Hepatocyte (in vitro differentiated cells): ENCODE measurements at places on chromosomes 13 and 19. TPM values are rescaled to one million over a fixed set of nuclear protein-coding genes. Genes with fewer than 3 reads are reported as not detected.

DNA sequence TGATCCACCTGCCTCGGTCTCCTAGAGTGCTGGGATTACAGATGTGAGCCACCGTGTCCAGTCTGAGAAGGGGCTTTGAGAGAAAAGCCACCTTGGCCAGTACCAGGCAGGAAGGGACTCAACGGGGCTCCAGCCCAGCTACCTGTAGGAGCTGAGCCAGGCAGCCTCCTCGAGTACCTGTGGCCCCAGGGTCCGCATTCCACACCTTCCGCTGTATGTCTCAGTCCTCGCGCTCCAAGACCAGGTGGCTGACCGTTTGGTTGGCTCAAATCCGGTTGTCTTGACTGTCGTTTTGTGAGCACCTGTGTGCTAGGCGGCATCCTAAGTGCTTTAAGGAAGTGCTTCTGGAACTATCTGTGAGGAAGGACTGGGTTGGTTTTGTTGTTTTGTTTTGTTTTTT, 16.2 kb downstream of the MARK4 start:
- H3K27me3 ChIP-seq, result no peaks in the 10 kb centered on the region
- H3K4me3 ChIP-seq, result no peak overlapping the region
- DNase-seq, result no peak
- no peak overlapping the region for H3K27ac ChIP-seq

- no peak for DNase-seq
- no peak overlapping the region for H3K4me3 ChIP-seq
- no peaks in the 10 kb centered on the region for H3K36me3 ChIP-seq
- H3K27ac ChIP-seq, result no peak overlapping the region
- H3K4me1 ChIP-seq, result no peaks in the 10 kb centered on the region
These were observed 642.2 kb downstream of the LIG4 start for GRCh38 chr13:107573184-107573583.

GRCh38 chr19:1438933-1439354, 748 bp downstream of the RPS15 start:
- H3K4me1 ChIP-seq, result peaks cover 9% of the 10 kb centered on the region
- H3K4me3 ChIP-seq, result peak overlapping the region; percentile 59
- no peaks in the 10 kb centered on the region for H3K27me3 ChIP-seq
- DNase-seq, result peak; percentile 39

DNA sequence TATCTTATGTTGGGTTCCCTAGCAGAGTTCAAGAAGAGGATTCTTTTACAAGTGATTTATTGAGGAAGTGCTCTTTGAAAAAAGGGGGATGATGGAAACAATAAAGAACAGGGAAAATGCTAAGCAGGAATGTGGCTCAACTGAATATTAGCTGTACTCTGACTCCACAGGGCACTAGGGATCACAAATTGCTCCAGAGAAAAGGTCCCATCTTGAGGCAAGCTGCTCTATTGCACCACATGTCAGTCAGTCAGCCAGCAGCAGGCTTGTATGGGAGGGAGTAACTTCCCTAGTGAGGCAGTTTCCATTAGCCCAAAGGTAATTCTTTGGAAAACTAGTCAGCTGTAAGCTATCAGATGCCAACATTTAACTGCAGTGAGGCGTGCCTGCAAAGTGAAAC, 73.3 kb upstream of the FNDC3A start:
- H3K27me3 ChIP-seq, result no peaks in the 10 kb centered on the region
- no peaks in the 10 kb centered on the region for H3K4me1 ChIP-seq
- no peak overlapping the region for H3K27ac ChIP-seq
- peak; percentile 27 for DNase-seq
- H3K36me3 ChIP-seq, result no peaks in the 10 kb centered on the region

DNA sequence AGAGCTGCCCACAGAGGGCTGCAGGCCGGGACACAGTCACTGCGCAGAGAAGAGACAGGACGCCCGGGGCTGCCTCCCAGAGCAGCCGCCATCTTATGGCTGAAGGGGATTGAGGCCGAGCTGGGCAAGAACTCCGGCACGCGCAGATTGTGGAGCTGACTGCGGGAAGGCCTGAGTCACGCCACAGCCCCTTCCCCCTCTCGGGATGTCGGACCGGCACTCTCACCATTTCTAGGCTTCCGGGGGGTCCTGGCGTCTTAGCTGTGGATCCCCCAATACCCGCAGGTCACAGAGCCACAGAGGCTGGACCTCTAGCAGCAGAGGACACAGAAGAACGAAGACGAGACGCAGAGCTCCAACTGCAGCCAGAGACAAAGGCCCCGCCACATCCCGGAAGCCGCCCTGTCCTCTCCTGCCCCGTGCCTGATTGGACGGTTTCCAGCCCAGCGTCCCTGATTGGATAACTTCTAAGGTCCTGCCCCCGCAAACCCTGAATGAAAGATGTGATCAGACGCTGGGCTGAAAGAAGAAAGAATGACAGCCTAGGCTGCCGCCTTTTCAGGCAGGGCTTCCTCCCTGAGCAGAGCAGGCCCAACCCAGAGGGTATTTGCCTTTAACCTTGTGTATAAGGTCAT, at the start of gene ZNF43:
TSS of gene ZNF43 (minus strand) at position 373 of the 635 bp plus-strand sequence. CDS start at position 229, 144 bp downstream.
- H3K4me1 ChIP-seq, result peaks cover 5% of the 10 kb centered on the region
- peak within 1 kb of the TSS; percentile 96 for H3K27ac ChIP-seq
- peak; percentile 96 for DNase-seq
- H3K4me3 ChIP-seq, result peak within 1 kb of the TSS; percentile 77
- no peaks in the 10 kb centered on the region for H3K27me3 ChIP-seq

DNA sequence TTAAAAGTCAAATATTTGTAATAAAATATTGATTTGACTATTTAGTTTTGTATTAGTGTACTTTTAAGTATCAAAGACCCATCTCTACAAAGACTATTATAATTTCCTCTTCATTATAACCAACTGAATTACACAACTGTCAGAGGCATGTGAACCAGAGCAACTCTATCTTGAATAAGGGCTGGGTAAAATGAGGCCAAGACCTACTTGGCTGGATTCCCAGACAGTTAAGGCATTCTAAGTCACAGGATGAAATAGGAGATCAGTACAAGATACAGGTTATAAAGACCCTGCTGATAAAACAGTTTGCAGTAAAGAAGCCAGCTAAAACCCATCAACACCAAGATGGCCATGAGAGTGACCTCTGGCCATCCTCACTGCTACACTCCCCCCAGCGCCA, 36.2 kb upstream of the ATP12A start:
- H3K4me1 ChIP-seq, result peaks cover under 1% of the 10 kb centered on the region
- no peaks in the 10 kb centered on the region for H3K27me3 ChIP-seq
- DNase-seq, result no peak
- H3K36me3 ChIP-seq, result no peaks in the 10 kb centered on the region

DNA sequence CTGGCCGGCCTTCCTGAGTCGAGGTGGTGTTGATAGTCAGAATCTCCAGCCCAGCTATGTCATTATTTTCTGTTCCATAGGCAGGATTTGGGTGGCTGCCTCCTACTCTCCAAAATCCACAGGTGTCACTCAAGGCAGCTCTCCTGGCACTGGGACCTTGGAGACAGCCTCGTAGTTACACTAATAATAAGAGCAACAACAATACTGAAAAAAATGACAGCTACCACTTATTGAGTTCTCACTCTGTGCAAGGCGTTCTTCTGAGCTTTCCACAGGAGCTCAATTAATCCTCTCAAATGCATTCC, 12.2 kb upstream of the KLK12 start:
- no peaks in the 10 kb centered on the region for H3K27me3 ChIP-seq
- no peak for DNase-seq
- no peaks in the 10 kb centered on the region for H3K36me3 ChIP-seq
- H3K4me3 ChIP-seq, result no peak overlapping the region
- H3K4me1 ChIP-seq, result no peaks in the 10 kb centered on the region
- H3K27ac ChIP-seq, result no peak overlapping the region

The SIGLEC5 gene
- not detected in 2 replicates for polyA plus RNA-seq

- H3K4me1 ChIP-seq, result no peaks in the 10 kb centered on the region
- no peak overlapping the region for H3K4me3 ChIP-seq
- DNase-seq, result no peak
These were observed 119.2 kb upstream of the TNFSF11 start for GRCh38 chr13:42454749-42455148.

- H3K4me1 ChIP-seq, result peaks cover 4% of the 10 kb centered on the region
- H3K36me3 ChIP-seq, result no peaks in the 10 kb centered on the region
- DNase-seq, result peak; percentile 30
- no peak overlapping the region for H3K27ac ChIP-seq
- H3K27me3 ChIP-seq, result peaks cover 8% of the 10 kb centered on the region
- H3K4me3 ChIP-seq, result no peak overlapping the region
These were observed 305.1 kb downstream of the ITGBL1 start for GRCh38 chr13:101757446-101758039.

- peaks cover 4% of the 10 kb centered on the region for H3K4me1 ChIP-seq
- no peaks in the 10 kb centered on the region for H3K27me3 ChIP-seq
- no peak overlapping the region for H3K27ac ChIP-seq
- H3K4me3 ChIP-seq, result no peak overlapping the region
- no peaks in the 10 kb centered on the region for H3K36me3 ChIP-seq
- no peak for DNase-seq
These were observed 16.9 kb downstream of the UBAC2 start for GRCh38 chr13:99217461-99218110.

DNA sequence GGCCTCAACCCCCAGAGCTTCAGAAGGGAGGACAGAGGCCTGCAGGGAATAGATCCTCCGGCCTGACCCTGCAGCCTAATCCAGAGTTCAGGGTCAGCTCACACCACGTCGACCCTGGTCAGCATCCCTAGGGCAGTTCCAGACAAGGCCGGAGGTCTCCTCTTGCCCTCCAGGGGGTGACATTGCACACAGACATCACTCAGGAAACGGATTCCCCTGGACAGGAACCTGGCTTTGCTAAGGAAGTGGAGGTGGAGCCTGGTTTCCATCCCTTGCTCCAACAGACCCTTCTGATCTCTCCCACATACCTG, 969 bp upstream of the CEACAM5 start:
- no peaks in the 10 kb centered on the region for H3K27me3 ChIP-seq
- H3K4me3 ChIP-seq, result no peak overlapping the region
- no peaks in the 10 kb centered on the region for H3K4me1 ChIP-seq
- H3K27ac ChIP-seq, result no peak overlapping the region

DNA sequence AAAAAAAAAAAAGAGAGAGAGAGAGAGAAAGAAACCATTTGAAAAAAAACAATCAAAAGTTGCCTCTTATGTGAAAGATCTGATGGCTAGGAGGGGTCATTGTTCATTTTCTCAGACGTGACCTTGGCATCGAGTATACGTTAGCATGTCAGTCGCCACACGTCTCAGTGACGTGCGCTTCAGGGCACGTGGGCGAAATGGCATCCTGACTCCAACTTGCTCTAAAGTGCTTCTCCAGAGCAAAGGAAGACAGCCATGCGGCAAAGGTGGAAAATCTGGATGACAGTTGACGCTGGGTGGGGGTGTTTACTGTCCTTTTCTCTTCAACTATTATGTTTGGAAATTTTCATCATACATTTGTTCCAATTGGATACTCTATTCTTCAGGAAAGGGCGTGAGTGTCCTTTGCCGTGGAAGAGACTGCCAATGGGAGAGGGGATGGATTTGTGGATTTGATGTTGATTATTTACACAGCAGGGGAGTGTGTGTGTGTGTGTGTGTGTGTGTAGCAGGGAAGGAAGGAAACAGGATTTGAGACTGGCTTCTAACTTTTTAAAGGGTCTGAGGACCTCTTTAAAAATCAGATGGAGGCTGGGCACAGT, 25.0 kb downstream of the KLF2 start:
- no peaks in the 10 kb centered on the region for H3K27me3 ChIP-seq
- H3K4me3 ChIP-seq, result no peak overlapping the region
- H3K36me3 ChIP-seq, result no peaks in the 10 kb centered on the region
- H3K27ac ChIP-seq, result no peak overlapping the region
- no peak for DNase-seq

The CD33 gene
- 0.57 TPM in 1 of 2 replicates, not detected in the other for polyA plus RNA-seq

GRCh38 chr13:106691861-106692260, 123.9 kb upstream of the ARGLU1 start:
- DNase-seq, result no peak
- H3K27ac ChIP-seq, result no peak overlapping the region
- no peaks in the 10 kb centered on the region for H3K36me3 ChIP-seq
- no peaks in the 10 kb centered on the region for H3K4me1 ChIP-seq

DNA sequence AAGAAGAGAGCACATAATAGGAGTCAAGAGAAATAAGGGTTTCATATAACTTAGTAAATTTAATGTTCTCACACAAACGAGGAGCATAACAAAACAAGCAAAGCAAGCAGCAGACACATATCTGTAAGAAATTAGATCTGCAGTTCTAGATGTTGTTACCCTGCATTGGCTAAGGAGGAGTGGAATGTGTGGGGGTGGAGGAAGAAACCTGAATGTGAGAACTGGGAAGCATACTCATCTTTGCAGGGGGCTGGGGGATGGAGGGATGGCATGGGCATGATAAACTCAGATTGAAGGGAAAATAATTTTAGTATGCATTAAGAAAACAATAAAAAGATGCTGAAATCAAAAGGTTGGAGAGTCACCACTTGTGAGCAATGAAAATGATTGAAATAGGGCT, 255.0 kb downstream of the LIG4 start:
- H3K27me3 ChIP-seq, result no peaks in the 10 kb centered on the region
- H3K36me3 ChIP-seq, result no peaks in the 10 kb centered on the region
- peaks cover 4% of the 10 kb centered on the region for H3K4me1 ChIP-seq
- H3K27ac ChIP-seq, result no peak overlapping the region

The INAFM1 gene
- 11.9 and 13.8 TPM in 2 replicates for polyA plus RNA-seq

- H3K27me3 ChIP-seq, result no peaks in the 10 kb centered on the region
- no peaks in the 10 kb centered on the region for H3K36me3 ChIP-seq
- H3K4me3 ChIP-seq, result no peak overlapping the region
- DNase-seq, result no peak
- peaks cover 4% of the 10 kb centered on the region for H3K4me1 ChIP-seq
These were observed 3.5 kb upstream of the ATP4B start for GRCh38 chr13:113661509-113661908.

- H3K4me1 ChIP-seq, result no peaks in the 10 kb centered on the region
- DNase-seq, result no peak
- no peak overlapping the region for H3K27ac ChIP-seq
- H3K27me3 ChIP-seq, result no peaks in the 10 kb centered on the region
- no peak overlapping the region for H3K4me3 ChIP-seq
- H3K36me3 ChIP-seq, result no peaks in the 10 kb centered on the region
These were observed 33.8 kb upstream of the MYO16 start for GRCh38 chr13:108595436-108596274.

DNA sequence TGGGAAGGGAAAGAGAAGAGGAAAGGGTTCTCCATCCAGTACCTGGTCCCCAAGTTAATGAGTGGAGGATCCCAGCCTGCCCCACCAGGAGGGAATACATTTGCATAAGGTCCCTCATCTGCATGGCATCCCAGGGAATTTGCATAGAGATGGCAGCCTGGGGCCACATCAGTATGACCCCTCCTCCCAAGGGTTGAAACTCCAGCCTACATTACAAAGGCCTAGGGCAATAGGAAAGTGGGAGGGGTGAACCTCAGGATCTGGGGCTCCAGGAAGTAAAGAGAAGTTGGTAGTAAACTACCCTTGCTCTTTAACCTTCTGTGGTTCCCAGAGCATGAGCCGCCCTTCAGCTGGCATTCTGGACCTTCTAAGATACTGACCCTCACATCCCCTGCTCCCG, 6.8 kb upstream of the NECTIN2 start:
- no peaks in the 10 kb centered on the region for H3K36me3 ChIP-seq
- DNase-seq, result no peak
- H3K4me3 ChIP-seq, result no peak overlapping the region
- H3K27ac ChIP-seq, result no peak overlapping the region
- H3K27me3 ChIP-seq, result no peaks in the 10 kb centered on the region
- H3K4me1 ChIP-seq, result no peaks in the 10 kb centered on the region

The ZNF600 gene
- polyA plus RNA-seq, result 14.6 and 16.9 TPM in 2 replicates

- H3K27ac ChIP-seq, result no peak overlapping the region
- no peak overlapping the region for H3K4me3 ChIP-seq
- H3K4me1 ChIP-seq, result peaks cover 5% of the 10 kb centered on the region
- DNase-seq, result peak; percentile 20
These were observed 836.9 kb upstream of the PCDH9 start for GRCh38 chr13:68066879-68067513.

GRCh38 chr19:14416817-14417231, 2.3 kb downstream of the DDX39A start:
- H3K4me1 ChIP-seq, result peaks cover 14% of the 10 kb centered on the region
- H3K4me3 ChIP-seq, result no peak overlapping the region
- H3K27ac ChIP-seq, result no peak overlapping the region
